ENCODE measurements at places on chromosomes 2 and 18.

GRCh38 chr2:138699421-138699820, 80.8 kb downstream of the NXPH2 start:
- DNase-seq = no peak

GRCh38 chr18:72470391-72470790, 73.8 kb downstream of the CBLN2 start:
- DNase-seq = no peak

DNA sequence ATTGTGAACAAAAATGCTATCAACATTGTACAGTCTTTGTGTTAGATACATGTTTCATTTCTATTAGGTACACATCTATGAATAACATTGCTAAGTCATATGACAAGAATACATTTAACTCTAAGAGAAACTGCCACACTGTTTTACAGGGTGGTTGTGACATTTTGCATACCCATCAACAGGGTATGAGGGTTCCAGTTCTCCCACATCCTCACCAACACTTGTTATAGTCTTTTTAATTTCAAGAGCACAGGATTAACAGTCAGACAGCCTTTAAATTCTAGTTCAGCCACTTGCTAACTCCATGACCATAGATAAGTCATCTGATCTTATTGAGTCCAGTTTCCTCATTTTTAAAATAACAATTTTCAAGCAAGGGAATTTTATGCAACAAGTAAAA, 92.5 kb upstream of the PPP1CB start:
- no peak for DNase-seq

GRCh38 chr18:64238076-64238475, 89.2 kb upstream of the LINC00305 start:
- DNase-seq = no peak

DNA sequence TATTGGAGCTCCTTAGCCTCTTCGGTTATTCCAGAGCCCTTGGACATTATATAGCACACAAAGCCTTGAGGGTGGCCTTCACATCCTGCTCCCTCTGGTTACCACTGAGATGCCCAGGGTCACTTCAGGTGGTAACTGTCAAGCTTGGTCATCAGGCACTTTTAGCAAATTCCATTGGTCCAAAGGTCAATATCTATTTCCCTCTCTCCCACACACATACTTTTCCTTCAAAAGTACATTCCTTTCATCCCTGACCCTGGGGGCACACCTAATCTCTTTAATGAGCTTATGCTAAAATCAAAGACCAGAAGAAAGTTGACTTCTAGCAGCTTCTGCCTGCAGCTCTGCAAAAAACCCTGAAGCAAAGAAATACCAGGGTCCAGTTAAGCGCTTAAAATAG, 172.0 kb upstream of the NRP2 start:
- DNase-seq = no peak

DNA sequence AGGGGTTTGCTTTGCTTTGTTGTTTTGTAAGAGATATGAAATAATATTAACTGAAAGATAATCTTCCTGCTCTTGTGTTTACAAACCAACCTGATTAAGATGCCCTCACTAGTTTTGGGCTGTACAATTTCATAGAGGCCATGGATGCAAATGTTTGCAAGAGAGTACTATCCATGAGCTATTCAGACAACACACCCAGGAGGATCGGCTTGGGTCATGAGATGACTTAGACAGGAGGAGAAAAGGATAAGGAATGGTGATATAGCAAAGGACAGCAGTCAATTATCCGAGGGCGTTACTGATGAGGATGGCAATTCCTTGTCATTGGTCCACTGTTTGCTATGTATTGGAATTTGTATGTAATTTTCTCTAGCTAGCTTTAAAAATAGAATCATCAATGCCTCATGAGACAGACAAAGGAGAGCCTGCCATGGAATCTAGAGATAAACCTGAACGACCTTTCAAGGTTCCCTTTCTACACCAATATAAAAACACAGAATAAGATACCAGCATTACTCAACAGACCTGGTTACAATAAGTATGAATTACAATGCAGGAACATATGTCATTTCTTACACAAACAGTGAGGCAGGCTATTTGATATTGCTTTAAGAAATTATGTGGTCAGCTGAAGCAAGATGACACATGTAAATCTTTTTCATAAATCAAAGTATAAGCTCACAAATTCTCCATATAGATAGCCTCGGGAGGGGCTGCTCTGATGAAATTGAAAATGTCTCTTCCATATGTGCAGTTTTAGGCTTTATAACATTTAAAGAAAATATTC, 54.4 kb upstream of the SOS1 start:
- no peak for DNase-seq

- no peak for DNase-seq
These were observed 220.7 kb downstream of the PTH2R start for GRCh38 chr2:208627110-208627884.

GRCh38 chr2:241325257-241325656, 9.5 kb downstream of the SEPTIN2 start:
- no peak for DNase-seq

DNA sequence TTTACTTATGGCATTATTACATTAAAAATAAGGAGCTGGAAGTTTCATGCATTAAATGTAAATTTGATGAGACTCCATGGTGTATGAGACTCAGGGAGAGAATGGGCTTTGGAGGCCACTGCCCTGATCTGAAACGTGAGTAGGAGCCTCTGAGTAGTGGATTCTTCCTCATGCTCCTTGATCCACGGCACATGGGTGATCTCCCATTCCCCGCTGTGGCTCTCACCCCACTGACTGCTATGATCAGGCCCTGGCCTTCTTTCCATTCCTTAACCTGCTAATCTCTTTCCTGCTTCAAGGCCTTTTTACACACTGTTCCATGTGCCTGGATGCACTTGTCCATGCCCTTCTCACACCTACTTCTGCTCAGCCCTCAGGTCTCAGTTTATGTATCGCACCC, 68.4 kb downstream of the SMAD7 start:
- no peak for DNase-seq

DNA sequence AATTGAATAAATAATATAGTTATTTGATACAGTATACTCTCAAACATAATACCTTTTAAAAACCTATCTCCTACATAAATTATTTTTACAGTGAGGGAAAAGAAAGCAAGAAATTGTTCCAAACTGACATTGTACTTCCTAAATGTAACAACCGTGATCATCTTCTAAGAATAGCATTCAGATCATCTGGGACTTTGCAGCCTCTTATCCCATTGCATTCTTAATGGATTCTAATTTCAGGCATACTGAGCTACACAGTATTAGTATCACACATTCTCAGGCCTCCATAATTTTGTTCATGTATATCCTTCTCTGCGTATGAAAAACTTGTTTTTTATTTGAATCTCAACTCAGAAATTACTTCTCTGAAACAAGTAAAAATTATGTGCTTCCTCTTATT, 1134.7 kb upstream of the CDH2 start:
- no peak for DNase-seq

GRCh38 chr2:19104503-19104902, 253.9 kb downstream of the OSR1 start:
- DNase-seq = no peak

DNA sequence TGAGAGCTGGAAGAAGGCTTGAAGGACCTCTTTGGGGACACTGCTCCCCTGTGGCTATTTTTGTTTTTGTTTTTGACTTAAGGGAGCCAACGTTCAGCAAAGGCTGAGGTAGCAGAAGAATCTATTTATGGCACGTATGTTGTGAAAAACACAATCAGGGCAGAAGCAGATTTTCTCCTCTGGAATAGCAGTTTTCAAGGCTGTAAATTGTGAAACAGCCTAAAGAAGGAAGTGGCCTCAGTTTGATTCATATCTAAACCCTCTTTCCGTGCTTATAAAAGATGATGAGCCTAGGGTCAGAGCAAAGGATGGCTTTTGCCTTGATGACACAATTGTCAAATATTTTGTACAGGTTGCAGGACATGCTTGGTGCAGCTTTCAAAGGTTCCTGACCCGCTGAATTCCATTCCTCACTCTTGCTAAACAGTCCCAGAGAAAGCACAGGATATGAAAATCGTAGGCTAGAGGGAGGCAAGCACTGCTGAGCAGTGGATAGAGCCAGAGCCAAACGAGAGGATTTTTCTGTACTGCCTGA, 106.2 kb upstream of the DLX2 start:
- DNase-seq = no peak

Measured in GM12865 (cell line).